ENCODE measurements at places on chromosomes 12 and 14.

DNA sequence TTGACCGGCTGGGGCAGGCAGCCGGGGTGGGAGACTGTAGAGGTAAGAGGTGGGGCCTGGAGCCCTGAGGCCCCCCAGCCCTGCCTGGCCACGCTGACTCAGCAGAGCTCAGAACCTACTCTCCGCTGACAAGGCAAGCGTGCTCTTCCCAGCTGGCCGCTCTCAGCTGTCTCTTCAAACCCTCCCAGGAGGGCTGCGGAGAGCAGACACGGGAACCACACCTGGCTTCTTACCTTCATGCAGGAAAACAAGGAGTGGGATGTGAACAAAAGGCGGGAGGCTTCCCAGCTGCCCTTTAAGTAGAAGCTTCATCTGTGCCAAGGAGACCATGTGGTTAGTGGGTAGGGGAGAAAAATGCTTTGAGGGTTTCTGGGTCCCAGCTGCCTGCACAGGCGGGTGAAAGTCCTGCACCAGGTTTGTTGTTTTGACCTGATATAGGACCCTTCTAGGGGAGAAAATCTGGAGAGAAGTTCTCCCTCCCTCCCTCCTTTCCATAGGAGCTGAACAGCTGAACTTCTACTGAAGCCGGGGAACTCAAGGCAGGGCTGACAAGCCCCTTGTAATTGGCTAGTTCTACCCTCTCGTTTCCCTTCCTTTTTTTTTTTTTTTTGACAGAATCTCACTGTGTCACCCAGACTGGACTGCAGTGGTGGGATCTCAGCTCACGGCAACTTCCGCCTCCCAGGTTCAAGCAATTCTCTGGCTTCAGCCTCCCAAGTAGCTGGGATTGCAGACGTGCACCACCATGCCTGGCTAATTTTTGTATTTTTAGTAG is 12.8 kb upstream of the TESC start:
- peak; percentile 99 for DNase-seq

DNA sequence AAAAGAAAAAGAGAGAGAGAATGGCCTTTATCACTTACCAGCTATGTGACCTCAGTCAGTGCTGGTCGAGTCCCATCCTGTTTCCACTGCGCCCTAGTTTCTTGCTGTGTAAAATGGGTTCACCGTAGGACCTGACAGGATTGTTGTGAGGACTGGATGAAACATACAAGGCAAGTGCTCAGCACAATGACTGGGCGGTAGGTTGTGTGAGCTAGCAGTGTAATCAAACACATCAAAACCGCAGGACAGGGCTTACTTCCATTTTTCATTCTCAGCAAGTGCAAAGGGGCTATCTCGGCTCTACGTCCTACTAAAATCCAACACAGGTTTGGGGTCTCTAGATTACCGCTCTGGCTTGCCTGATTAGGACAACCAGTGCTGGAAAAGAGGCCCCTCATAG is 36.4 kb upstream of the ATXN2 start:
- DNase-seq: no peak

- no peak for DNase-seq
Observed at GRCh38 chr12:117126335-117126734, 27.1 kb upstream of the TESC start.

GRCh38 chr12:108430245-108430644 is 84.8 kb upstream of the FICD start:
- DNase-seq: peak; percentile 19

DNA sequence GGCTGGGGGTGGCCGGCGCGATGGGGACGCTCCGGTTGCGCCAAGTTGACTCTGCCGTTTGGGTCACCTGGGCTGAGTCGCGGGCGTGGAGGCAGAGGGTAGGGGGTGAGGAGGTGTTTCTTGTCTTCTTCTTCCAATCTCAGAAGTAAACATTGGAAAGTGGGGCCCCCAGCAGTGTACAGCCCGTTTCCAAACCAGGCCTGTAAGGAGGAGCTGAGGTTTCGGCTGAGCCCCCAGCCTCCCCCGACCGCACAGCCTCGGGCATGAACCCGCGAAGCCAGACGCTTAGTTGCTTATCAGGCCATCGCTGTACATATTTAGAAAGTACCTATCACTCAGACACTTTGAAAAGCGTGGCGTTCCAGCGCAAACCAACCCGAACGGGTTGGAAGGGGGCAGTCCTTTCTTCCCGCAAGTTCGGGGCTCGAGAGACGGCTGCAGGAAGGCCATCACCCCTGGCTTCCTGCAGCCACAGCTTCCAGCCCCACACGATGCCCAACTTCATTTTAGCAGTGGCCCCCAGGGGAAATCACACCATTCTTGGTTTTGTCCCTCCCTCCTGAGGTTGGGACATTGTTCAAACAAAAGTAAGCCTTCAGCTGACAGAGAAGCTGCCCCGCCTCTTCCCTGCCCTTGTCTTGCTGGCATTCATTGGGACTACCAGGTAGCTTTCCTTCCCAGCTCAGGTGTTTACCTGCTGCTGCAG is 164.1 kb downstream of the ZFP36L1 start:
- DNase-seq: no peak

GRCh38 chr12:77351860-77352259 is 286.5 kb upstream of the E2F7 start:
- no peak for DNase-seq

- no peak for DNase-seq
Observed at GRCh38 chr14:31492759-31493498, 5.1 kb upstream of the GPR33 start.
